Stimulated activated naive CD8-positive, alpha-beta T cell treated with anti-CD3 and anti-CD28 coated beads, Interleukin-15, Interleukin-2, amounts not matched to agents 100 U/mL and 50 U/mL, for 24 hours (primary cell): ENCODE measurements at places on chromosomes 4 and X.

GRCh38 chr4:22802876-22803275 is 110.1 kb downstream of the GBA3 start:
- no peak for DNase-seq

DNA sequence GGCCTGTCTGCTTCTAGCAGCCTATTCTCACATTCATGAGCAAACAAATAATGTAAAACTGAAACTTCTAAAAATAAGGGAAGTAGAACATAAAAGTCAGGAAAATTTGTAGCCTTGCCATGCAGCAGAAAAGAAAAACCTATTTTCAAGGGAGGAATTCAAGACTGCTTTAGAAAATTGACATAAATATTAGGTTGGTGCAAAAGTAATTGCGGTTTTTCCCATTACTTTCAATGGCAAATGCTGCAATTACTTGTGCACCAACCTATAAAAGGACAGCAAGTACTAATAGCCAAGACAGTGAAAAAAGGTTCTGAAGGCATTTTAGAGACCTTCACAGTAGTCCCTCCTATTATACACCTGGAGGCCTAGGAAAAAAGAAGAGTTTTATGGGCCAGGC is 457.8 kb downstream of the KLHL4 start:
- no peak for DNase-seq

GRCh38 chr4:113162089-113162488 is 112.6 kb downstream of the ANK2 start:
- no peak for DNase-seq

GRCh38 chr4:139470997-139471665 is 17.2 kb downstream of the RAB33B start:
- DNase-seq, result no peak

DNA sequence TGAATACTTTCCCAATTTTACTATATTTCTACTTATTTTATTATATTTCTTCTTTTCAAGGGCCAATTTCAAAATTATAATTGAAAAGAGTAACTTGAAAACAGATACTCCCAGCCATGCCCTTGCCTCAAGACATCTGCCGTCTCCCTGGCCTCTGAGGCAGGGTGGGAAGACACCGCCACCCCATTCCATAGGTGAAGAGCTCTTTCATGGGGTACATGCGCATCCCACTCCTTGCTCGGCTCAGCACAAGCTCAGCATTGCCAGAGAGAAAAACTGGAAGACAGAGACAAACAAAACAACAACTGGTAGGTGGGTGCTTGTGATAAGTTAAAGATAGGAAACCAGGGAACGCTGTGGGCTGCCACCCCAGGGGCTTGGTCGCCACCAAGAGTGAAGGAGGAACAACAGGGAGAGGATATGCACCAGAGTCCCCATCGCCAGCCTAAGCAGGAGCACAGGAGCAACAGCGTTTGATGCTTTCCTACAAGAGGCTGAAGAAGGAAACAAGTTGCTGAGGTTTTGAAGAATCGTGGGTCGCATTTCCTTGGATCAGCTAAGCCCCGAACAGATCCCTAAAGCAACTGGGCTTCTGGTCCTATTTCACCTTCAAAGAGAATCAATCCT is 11.3 kb downstream of the TMEM154 start:
- no peak for DNase-seq

DNA sequence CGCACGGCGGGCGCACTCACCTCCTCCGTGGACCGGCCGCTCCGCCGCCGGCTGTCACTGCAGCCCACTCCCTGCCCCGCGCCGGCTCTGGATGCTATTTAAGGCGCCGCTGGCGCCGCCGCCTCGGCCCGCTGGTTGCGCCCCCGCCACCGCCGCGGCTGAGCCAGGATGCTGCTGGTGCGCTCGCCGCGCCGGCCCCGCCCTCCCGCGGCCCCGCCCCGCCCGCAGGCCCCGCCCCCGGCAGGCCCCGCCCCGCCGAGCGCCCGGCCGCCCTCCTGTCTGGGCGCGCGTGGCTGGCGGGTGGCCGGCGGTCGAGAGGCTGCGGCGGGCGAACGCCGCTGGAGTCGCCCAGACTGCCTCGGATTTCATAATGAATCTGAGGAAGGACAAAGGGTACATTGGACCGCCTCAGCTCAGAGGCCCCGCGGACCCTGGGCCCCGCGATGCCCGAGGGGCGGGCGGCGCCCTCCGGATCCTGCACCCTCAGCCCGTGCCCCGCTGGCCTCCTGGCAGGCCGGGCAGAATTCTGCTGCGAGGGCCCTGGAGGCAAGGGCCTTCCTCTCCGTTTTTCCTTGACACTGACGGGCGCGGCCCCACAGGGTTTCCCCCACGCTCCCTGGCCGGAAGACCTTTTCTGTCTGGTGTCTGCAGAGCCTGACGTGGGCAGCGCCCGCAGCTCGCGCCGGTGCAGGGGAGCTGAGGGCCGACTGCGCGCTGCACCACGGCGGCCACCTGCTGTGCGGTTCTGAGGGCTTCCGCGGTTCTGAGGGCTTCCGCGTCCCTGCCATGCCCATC is at the start of gene ACSL1:
Gene ACSL1, minus strand, starts transcription at position 73 of the 795 bp plus-strand sequence. CDS start 22,454 bp downstream, outside the sequence.
- DNase-seq, result peak; percentile 80

GRCh38 chrX:42992199-42992943 is 214.4 kb upstream of the PPP1R2C start:
- DNase-seq, result no peak

DNA sequence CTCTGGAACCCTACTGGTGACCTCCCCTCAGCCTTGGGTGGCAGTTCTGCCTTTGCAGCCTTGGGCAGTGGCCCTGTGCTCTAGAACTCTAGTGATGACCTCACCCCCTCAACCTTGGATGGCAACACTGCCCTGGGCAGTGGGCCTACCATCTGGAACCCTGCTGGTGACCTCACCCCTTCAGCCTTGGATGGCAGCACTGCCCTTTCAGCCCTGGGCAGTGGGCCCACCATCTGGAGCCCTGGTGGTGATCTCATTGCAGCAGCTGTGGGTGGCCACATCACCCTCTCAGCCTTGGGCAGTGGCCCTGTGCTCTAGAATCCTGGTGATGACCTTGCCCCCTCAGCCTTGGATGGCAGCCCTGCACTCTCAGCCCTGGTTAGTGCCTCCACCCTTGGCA is 129.3 kb downstream of the RBMX2 start:
- DNase-seq, result no peak

- DNase-seq, result no peak
These were observed 19.3 kb downstream of the PPP2R2C start for GRCh38 chr4:6452897-6453687.

GRCh38 chr4:177380730-177381287 is 61.4 kb downstream of the AGA start:
- DNase-seq, result no peak
